ENCODE measurements at places on chromosomes 7 and 10.

GRCh38 chr10:64648915-64649314 is 1127.7 kb downstream of the REEP3 start:
- no peak for DNase-seq

DNA sequence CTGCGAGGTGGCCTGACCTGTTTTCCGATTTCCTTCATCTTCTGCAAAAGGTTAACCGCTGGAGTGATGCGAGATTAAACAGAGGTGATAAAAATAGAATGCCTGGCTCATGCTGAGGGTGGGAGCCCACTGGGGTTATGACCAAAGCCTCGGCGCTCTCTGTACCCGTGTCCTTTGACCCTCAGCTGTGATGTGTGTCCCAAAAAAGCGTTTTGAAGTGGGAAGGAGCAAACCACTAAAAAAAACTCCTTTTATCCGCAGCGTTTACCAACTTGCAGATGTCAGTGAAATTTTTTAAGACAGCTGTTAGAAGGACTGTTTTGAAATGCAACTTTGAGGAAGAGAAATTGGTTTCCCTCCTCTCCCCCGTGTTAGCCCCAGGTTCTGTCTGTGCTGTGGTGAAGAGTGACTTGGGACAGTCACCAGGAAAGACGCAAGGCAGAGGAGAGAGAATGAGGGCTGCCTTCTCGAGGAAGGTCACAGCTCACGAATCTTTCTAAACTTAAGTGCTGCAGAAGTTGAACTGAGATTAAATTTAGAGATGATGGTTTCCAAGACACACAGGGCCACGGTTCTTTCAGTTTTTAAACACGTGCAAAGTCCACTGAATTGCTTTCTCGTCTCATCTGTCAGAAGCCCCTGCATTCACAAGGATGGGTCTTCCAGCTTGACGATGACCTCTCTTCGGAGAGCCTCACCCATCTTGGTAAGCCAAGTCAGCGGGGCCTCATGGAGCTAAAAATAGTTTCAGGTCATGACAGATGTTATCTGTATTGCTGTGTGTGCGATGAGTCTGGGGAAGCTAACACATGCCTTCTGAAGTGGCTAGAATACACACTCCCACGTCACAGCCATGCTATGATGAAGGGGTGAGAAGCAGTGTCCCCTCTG is 27.6 kb downstream of the AMZ1 start:
- DNase-seq = no peak

GRCh38 chr10:91804126-91804510 is 5.9 kb downstream of the TNKS2 start:
- no peak for DNase-seq

- no peak for DNase-seq
These were observed 293.5 kb downstream of the GPAM start for GRCh38 chr10:111890046-111890445.

- DNase-seq = no peak
These were observed 71.9 kb upstream of the ANKRD30A start for GRCh38 chr10:37053476-37053875.

DNA sequence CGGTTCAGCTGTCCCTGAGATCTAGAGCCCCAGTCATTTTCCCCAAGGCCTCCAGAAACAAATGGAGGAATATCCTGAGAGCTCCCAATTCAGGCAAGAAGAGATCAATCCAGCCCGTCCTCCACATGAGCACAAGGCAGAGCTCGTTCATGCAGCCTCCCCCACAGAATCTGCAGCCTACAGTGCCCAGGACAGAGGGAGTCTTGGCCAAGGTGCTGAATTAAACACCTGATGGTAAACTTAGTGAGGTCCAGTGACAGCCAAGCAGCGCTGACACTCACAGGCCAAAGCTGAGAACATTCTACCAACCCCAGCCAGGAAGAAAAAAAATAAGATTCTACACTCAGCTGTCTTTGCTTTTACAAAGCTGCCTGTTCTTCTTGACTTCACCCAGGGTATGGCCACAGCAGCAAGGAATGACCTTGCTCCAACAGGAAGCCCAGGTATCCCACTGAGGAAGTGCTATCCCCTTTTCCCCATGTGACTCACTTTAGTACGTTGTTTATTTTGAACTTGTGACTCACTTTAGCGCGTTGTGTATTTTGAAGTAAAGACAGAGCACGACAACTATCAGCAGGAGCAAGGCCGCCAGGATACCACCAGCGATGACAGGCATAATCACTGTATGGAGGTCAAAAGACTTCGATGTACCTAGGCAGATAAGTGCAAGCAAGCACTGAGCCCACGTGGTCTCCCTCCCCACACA is 4.4 kb upstream of the CUZD1 start:
- DNase-seq = no peak

DNA sequence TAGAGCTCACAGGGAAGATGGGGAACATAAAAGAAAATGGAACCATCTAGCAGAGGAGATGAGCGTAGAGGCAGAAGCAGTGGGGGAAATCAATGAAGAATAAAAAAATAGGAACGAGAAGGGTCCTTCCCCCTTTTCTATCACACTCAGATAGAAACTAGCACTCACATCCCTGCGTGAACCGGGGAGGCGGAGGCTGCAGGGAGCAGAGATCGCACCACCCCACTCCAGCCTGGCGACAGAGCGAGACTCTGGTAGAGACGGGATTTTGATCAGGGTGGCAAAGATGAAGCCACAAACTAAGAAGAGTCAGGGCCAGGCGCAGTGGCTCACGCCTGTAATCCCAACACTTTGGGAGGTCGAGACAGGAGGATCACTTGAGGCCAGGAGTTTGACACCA is 64.7 kb upstream of the ECHDC3 start:
- DNase-seq = no peak

- DNase-seq = no peak
These were observed 12.1 kb upstream of the MYL7 start for GRCh38 chr7:44152971-44153947.

DNA sequence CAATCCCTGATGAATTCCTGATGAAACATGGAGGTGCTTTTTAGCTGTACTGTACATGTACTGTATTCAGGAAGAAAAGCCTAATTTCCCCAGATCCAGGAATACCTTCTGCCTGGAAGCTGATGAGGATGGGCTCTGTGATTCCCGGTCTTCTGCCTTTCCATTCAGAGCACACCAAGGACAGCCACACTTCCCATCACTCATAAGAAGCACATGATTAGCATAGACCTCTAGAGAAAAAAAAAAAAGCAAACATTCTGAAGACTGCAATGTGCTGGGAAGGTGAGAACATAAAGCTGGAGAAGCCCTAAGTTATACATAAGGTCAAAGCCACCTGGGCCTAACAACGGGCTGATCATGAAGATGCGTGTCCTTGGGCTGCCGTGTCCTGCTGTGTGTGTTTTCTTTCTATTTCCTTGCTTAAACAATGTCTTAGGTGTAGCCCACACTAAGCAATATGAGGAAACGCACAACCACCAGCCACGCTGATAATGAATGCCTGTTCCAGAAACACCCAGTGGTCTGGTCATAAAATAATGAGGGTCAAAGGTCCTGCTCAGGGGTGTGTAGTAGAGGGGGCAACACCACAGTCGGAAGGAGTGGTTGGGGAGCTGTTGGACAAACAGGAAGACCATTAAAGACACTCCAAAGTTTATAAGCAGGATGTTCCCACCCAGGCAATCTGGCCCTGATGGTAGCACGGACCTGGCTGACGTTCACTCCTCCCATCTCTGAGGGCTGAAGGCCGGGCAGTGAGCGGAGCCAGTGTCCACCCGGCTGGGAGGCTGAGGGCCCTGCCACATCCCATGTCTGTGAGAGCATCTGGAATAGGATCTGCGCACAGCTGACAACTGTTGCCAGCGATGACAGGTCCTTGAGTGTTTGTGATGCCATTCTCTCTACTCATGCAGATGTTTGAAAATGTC is 7.9 kb downstream of the PKD1L1 start:
- no peak for DNase-seq

DNA sequence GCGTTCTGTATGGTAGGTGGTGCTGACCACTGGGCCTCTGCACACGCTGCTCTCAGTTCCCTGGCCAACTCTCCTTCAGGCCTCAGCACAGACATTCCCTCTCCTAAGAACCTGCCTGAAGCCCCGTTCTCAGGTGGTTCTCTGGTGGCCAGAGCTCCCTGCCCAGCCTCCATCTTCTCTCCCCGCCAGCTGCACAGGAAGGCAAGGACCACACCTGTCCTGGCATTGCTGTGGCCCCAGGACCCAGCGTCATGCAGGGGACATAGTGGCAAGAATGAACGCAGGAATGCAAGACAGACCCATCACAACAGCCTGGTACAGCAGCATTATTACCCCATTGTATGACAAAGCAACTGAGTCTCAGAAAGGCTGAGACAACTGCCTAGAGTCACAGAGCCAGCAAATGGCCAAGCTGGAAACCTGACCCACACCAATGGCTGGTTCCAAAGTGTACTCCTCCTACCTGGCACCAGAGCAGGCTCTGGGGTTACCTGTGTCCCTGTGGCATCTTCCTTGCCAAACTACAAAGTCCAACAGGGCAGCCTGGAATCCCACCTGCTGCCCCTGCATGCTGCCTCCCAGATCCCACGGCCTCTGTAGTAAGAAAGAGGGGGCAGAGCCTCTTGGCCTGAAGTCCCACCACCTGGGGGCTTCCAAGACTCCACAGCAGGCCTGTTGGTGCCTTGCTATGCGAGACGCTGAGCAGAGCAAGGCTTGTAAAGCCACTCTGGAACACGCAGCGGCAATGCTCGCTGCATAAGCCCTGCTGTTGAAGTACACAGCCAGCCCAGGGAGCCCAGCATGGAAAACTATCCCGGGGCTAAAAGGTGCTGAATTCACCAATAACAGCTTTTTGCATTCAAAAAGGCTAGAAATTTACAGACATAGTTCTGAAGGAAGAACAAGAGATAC is 73.3 kb downstream of the CHST15 start:
- DNase-seq = no peak

DNA sequence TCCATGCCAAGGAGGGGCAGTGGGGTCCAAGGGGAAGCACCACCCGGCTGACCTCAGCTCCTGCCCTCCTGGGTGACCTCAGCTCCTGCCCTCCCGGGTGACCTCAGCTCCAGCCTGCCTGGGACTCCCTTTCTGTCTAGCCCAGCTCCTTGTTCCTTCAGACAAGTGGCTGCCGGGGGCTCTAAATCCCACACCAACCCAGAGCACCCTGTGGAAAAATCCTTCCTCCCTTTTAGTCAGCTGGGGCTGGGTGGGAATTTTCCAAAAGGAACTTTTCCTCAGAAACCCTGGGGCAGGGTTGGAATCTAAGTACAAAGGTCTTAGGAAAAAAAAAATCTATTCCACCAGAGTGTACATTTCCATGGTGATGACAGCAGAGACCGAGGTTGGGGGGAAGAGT is 36.3 kb downstream of the AKR1B1 start:
- no peak for DNase-seq

DNA sequence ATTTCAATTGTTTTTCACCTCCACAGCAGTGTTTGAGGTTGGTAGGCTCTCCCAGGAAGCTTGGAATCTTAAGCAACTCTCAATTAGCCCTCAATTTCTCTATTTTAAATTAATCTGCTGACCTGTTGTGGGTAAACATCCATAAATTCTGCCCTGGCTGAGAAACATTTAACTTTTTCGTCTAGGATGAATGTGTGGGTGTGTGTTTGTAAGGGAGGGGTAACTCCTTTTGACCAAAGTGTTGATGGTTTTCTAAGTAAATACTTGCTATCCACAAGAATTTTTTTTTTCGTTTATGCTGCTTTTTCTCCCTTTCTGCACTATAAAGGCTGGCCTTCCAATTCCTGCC is 973 bp downstream of the PPP3CB start:
- no peak for DNase-seq

DNA sequence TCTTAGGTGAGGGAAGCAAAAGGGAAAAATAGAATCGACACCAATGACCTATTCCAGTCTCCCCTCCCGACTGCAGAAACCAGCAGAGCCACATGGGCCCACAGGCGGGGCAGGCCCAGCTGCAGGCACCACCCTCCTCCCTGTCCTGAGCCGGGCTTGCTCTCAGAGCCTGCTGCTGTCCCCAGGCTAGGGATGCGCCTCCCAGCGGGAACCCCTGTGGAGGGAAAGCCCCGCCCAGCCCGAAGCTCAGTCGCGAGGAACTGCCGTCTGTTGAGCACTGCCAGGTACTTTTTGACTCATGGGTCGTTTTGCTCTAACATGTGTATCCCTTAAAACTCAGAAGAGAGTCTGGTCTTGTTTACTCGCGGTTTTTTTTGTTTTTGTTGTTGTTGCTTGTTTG is 124.5 kb upstream of the RET start:
- DNase-seq = no peak

DNA sequence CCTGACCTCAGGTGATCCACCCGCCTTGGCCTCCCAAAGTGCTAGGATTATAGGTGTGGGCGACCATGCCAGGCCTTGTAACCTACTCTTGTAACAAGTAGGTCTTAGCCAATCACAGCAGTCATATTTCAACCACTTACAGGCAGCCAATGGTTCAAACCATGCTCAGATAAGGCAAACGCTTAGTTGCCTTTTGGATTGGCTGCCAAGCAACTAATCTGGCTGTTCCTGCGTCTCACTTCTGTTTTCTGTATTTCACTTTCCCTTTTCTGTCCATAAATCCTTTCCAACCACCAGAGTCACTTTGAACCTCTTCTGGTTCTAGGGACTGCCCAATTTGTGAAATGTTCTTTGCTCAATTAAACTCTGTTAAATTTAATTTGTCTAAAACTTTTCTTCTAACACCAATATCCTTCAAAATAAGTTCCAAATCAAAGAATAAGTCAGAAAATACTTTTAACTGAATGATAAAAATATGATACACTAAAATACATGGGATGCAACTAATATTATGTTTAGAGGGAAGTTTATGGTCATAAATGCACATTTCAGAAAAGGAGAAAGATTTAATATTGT is 19.1 kb upstream of the PRF1 start:
- DNase-seq = no peak

GRCh38 chr7:122135275-122135674 is 8.8 kb downstream of the AASS start:
- no peak for DNase-seq

- DNase-seq = peak; percentile 92
These were observed at the start of the genes CPEB3 and MARCHF5 for GRCh38 chr10:92290837-92291615. CPEB3 (minus strand) TSS chr10:92291078; CDS start chr10:92240350, 50,728 bp downstream. MARCHF5 (plus strand) TSS chr10:92291167; CDS start chr10:92291495, 328 bp downstream.
